ENCODE measurements at places on chromosomes 4 and X.

DNA sequence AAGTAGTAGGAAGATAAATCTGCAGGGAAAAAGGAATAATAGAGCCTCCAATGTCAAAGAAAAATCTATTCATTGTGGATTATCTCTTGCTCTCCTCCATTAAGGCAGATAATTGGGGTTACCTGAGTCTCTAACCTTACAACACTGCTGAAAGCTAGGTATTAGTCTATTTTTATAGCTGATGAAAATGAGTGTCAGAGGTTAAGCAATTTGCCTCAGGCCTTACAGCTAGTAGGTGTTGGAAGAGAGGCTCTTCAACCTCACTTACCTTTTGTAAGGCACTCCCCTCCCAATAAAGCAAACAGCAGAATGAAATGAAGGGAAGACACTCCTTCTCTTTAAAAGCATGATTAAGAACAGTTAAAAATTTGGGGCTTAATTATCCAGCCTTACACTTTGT lies 45.4 kb upstream of the GAB1 start:
- no peak for DNase-seq

- DNase-seq, result no peak
These were observed 122.2 kb upstream of the PRKG2 start for GRCh38 chr4:81337211-81337610.

- no peak for DNase-seq
These were observed 124.0 kb downstream of the ARHGAP24 start for GRCh38 chr4:85598936-85599335.

- peak; percentile 97 for DNase-seq
These were observed at the start of gene FAT4 for GRCh38 chr4:125314676-125315575. TSS of gene FAT4 (plus strand) at chr4:125314955. CDS start at chr4:125316412, 1,457 bp downstream.

- DNase-seq, result no peak
These were observed 273.2 kb downstream of the EVC2 start for GRCh38 chr4:5435201-5435600.

- DNase-seq, result no peak
These were observed 337 bp downstream of the STIM2 start for GRCh38 chr4:26860922-26861433.

DNA sequence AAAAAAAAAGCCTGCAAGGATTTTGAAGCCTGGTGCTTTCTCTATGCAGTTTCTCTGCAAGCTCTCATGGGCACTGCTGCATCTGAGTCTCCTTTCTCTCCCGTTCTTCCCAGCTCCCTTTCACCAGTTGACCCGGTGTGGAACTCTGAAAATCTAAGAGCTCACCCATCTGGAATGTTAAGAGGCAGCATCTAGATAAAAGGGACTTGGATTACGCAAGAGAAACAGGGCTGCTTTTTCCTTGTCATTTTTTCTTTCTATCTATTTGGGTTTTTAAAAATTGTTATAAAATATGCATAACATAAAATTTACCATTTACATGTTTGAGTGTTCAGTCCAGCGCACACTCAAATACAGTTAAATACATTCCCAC lies 95.2 kb upstream of the RPS6KA3 start:
- no peak for DNase-seq

DNA sequence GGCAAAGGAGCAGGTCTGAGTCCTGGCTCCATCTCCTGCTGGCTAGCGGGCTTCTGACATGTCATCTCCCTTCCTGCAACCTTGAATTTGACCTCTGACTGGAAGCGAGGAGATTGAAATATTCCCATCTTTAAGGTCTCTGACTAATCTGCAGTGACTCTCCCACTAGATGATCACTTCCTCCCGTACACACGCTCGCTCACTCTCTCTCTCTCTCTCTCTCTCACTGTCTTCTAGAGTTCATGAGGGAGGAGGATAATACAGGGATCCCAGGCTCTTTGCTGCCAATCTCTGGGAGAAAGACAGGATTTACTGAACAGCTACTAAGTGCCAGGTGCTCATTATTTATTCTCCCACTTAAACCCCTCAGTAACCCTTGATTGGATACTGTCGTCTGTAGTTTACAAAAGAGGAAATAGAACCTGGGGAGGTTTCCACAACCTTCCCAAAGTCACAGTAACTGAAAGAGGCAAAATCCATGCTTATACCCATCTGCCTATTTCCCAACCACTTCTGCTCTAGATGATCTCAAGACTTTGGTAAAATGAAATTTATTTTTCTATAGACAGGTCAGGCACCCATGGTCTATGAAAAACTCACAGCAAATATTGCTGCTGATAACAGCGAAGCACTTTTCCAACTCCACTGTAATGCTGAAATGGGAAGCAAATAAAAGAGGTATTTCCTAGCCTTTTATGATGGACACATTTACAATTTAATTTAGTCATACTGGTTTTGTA lies 193.5 kb upstream of the C1QTNF7 start:
- no peak for DNase-seq

GRCh38 chr4:4694296-4694772 lies 152.5 kb upstream of the STX18 start:
- no peak for DNase-seq

DNA sequence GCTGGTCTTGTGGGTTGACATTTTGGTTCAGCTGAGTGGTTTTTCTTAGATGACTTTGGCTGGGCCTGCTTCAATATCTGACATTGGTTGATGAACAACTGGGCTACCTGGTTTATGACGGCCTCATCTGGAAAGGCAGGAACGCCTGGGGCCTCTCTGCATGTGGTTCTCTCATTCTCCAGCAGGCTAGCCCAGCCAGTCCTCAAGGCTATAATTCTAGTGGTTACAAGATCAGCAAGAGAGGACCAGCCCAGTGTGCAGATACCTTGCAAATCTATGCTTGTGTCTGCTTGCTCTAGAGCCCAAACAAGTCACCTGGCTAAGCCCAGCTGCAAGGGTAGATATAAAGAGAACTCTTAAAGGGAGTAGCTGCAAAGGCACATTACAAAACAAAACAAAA lies 214.2 kb upstream of the PUDP start:
- no peak for DNase-seq

DNA sequence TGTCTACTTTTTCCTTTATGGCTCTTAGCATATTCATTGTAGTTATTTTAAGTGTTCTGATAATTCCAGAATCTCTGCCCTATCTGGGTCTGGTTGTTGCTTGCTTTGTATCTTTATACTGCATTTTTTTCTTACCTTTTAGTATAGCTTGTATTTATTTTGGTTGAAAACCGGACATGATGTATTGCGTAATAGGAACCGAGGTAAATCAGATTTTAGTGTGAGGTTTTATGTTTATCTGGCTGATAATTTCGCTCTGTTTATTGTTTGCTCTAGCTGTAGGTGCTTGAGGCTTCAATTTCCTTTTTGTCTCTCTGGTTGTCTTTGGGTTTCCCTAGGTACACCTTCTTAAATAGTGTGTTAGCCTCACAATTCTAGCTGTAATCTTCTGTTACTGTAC lies 263.8 kb upstream of the LCORL start:
- no peak for DNase-seq

- DNase-seq, result no peak
These were observed 281.1 kb downstream of the NKX6-1 start for GRCh38 chr4:84218031-84218430.

GRCh38 chrX:134929808-134930207 lies 61.0 kb upstream of the SMIM10 start:
- DNase-seq, result no peak

- DNase-seq, result no peak
These were observed 76.8 kb upstream of the DDX53 start for GRCh38 chrX:22922961-22923360.

GRCh38 chr4:163380703-163381102 lies 37.0 kb downstream of the NPY5R start:
- no peak for DNase-seq

GRCh38 chrX:23656091-23656490 lies 11.2 kb upstream of the PRDX4 start:
- no peak for DNase-seq

GRCh38 chr4:7620814-7621176 lies 186.1 kb upstream of the PSAPL1 start:
- DNase-seq, result no peak

DNA sequence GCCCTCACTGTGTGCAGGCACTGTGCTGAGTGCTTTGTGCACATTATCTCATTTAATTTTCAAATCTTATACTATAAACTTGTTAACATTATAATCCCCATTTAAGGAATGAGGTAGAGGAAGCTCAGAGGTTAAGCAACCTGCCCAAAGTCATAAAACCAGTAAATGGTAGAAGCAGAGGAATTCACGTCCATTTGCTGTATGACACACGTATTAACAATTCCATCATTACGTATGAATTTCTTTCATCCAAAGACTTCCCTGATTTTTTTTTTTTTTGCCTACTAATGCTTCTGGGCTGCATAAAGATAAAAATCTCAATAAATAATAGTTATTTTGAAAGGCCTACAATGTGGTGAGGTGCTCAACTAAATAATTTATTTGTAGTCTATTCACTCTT lies 64.5 kb upstream of the H2AZ1 start:
- DNase-seq, result no peak

- DNase-seq, result no peak
These were observed 21.1 kb upstream of the PIGA start for GRCh38 chrX:15356444-15356843.

DNA sequence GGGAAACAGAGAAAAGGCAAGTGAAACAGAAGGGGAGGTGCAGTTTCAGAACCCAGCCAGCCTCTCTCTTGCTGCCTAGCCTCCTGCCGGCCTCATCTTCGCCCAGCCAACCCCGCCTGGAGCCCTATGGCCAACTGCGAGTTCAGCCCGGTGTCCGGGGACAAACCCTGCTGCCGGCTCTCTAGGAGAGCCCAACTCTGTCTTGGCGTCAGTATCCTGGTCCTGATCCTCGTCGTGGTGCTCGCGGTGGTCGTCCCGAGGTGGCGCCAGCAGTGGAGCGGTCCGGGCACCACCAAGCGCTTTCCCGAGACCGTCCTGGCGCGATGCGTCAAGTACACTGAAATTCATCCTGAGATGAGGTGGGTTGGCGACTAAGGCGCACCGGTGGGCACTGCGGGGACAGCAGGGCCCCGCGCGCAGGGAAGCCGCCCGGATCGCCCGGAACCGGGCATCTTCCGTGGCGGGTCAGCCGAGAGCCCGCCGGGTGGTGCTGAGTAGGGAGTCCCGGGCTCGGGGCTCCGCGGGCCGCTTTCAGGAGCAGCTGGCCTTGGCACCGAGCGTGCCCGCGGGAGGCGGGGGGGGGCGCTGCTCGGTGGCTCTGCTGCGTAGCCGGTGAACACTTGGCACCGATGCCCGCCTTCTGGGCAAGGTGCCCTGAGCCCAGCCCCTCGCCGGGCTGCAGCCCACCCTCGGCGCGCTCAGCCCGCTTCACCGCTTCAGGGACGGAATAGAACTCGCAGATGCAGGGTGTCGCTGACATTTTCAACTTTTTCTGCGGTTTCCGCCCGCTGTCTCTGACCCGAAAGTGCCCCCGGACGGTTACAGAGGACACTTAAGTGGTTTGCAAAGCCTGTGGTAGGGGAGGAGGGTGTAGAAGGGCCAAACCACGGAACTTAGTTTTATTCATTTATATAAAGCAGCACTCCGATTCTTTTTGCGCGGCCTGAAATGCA lies at the start of gene CD38:
Gene CD38, plus strand, starts transcription at position 40 of the 953 bp plus-strand sequence. Its CDS starts 87 bp downstream, at position 127.
- no peak for DNase-seq

DNA sequence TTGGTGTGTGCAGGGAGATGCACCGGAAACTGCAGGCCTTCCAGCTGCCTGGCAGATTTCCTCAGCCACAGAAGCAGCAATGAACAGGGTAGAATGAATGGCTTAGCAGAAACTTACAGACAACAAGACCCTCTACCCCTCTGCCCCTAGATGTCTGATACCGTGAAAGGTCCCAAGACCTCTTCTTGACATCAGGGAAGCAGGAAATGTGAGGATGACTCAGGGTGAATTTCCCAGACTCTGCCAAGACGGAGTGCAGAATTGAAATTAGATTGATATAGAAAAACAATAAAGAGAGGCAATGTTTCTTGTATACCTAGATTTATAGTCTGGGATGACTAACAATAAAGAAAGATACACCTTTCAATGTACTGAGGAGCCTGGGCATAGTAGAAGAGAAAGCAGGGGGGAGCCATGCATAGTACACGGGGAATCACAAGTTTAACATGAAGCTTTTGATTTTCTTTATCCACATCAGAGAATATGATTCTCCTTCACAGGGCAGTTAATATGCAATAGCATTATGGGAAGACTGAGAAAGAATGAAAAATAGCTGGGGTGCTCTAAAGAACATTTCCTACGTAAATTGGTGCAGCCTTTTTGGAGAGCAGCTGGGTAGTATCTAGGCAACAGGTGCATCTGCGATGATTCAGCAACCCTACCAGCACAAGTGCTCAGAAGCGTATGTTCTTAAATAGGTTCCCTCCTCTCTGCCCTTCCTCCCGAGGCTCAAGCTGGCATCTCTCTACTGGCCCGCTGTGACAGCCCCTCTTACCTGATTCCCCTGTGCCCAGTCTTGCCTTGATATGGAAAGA lies 18.3 kb upstream of the CXCR3 start:
- DNase-seq, result no peak

DNA sequence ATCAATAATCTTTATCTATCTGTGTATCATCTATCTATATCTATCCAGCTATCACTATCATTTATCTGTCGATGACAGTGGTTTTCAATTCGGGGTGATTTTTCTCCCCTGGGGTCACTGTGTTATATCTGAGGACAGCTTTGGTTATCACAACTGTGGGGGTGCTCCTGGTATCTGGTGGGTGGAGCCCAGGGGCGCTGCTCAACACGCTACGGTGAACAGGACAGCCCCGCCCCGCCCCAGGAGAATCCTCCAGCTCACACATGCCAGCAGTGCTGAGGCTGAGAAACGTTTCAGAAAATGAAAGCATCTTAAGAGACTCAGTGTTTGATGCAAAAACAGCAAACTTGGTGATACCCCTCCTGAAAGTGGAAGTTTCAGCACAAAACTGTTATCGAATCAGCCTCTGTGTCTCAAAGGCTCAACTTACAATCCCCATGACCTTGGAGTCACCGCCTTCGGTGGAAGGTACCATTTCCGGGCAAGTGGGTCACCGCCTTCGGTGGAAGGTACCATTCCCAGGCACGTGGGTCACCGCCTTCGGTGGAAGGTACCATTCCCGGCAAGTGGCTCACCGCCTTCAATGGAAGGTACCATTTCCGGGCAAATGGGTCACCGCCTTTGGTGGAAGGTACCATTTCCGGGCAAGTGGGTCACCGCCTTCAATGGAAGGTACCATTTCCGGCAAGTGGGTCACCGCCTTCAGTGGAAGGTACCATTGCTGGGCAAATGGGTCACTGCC lies 315.3 kb downstream of the DHRSX start:
- no peak for DNase-seq

DNA sequence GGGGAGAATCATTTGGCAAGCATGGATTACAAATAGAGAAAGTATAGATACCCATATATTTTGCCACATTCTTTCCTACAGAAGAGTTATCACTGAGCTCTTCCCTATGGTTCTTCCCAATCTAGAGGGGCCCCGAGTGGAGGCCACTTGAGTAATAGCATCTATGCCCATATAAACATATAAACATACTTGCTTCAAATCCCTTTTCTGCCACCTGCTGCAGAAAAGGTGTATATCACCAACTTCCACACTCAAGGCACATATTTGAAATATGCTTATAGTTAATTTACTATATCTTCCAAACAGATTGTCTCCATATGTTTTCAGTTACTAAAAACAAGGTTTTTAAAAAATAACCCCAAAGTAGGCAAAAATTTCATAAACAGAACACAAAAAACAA lies 642.8 kb upstream of the DIPK2B start:
- no peak for DNase-seq

- no peak for DNase-seq
These were observed 265.9 kb downstream of the CBLL2 start for GRCh38 chrX:22538580-22538979.

- DNase-seq, result no peak
These were observed 12.3 kb upstream of the CLTRN start for GRCh38 chrX:15676886-15677285.

GRCh38 chr4:19729886-19730651 lies 521.6 kb upstream of the SLIT2 start:
- DNase-seq, result peak; percentile 36

- no peak for DNase-seq
These were observed 399.5 kb downstream of the NKX6-1 start for GRCh38 chr4:84099599-84099998.

Measured in pulmonary artery endothelial cell (primary cell).